Amygdala (tissue), 56 donors: ENCODE measurements at places on chromosomes 12 and 14.

- DNase-seq = no peak
Measured at GRCh38 chr12:7981446-7981845, 45.5 kb upstream of the SLC2A3 start.

GRCh38 chr12:122602456-122602855, 75.4 kb downstream of the KNTC1 start:
- no peak for DNase-seq

GRCh38 chr14:69345402-69345801, 52.7 kb downstream of the ERH start:
- DNase-seq = no peak

DNA sequence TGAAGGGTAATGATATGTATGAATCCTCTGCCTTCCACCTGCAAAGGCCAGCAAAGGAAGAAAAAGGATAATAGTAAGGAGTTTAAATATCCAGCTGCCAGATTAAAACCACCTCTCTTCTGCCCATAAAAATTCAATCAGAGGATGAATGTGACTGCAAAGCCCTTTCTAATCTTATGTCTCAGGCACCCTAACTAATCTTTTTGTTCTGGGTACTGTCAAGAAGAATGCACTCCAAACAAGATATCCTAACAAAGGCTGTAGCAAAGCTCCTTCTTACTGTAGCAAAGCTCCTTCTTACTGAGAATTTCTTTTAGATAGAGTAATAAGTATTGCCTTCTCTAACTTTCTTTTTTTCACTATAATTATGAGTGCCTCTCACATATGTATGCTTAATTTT, 91.8 kb downstream of the ST8SIA1 start:
- DNase-seq = no peak

- DNase-seq = no peak
Measured at GRCh38 chr14:78673845-78674244, 503.7 kb downstream of the NRXN3 start.

- no peak for DNase-seq
Measured at GRCh38 chr12:20624718-20625117, 70.4 kb upstream of the SLCO1C1 start.

DNA sequence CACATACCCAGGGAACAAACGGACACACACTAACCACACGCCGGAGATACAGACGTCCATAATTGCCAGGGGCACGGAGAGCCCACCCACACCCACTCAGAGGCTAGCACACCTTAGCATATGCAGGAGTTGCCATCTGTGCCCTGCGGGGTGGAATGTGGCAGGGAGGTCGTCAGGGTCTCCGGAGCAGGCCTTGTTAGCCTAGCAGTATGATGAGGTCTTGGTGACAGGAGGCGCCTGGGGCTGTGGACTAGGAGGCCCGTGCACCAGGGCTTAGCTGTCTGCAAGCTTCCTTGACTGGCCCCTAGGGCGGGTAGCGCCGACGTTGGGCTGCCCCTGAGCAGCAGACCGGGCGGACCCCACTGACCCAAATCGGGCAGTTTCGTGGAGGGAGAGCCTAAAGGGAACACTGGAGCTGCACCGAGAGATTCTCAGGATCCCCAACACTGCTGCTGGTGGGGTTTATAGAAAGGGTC, 10.0 kb downstream of the STAC3 start:
- no peak for DNase-seq

- DNase-seq = no peak
Measured at GRCh38 chr12:95100264-95101190, 27.1 kb upstream of the NR2C1 start.
